ENCODE measurements at places on chromosomes 1 and 21.

- DNase-seq, result no peak
These were observed 433.4 kb upstream of the CAMK1G start for GRCh38 chr1:209150114-209150513.

DNA sequence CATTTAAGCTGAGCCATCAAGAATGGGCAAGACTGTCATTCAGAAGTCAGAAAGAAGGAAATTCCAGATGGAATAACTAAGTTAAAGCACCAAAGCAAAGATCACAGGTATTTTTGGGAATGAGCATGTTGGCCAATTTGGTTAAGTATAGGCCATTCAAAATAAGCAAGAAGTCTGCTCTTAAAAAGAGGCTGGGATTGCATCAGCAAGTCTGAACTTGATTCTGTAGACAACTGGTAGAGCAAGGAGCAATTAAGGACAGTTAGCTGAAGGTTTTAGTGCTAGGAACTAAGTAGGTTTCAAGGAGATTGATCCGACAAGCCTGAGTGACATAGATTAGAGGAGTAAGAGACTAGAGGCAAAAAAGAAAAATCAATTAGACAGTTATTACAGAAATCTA is 8.4 kb downstream of the ANKRD45 start:
- DNase-seq, result no peak

GRCh38 chr21:21200939-21201615 is 202.9 kb downstream of the NCAM2 start:
- no peak for DNase-seq

DNA sequence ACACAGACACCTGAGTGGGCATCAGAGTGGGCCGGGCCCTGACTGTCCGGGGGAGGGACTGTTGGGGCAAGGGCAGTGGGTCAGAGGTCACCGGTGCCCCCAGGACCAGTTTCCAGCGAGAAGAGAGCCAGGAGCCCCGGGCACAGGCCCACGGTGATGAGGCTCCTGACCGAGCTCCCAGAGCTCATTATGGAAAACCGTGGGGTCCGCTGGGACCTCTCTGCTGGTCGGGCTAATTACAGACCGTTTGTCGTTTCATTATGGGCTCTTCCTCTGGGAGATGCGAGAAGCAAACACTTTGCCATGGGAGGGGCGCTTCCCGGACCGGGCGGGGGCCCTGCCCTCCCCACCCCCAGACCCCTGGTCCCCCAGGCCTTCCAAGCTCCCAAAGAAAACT is 12.0 kb upstream of the TTLL10 start:
- no peak for DNase-seq

Data from activated T-helper 1 cell treated with anti-CD3 and anti-CD28 coated beads, Interleukin-12 subunit alpha, Interleukin-12 subunit beta, Interleukin-2, Interleukin-4 antibody, amounts not matched to agents 30 ng/mL and 10 ng/mL and 1 ng/mL, durations not matched to agents 14 hours and 24 hours and 36 hours (primary cell).